Stimulated activated naive CD4-positive, alpha-beta T cell (primary cell): ENCODE measurements at places on chromosomes 2 and 18.

DNA sequence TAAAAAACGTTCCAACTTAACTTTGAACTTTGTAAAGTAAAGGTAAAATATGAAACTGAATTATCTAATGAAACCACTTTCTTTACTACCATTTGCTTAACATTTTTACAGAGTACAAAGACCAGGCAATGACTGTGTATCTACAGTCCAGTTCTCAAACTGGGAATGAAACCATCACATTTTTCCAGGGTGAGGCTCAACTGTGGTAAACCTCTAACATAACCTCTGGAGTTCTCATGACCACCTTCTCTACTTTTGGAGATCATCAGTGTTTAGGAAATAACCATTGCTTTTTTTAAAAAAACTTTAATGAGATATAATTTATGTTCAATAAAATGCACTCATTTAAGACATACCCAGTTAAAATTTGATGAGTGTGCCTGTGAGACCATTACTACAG, 223.5 kb downstream of the RNF152 start:
- no peak for DNase-seq

DNA sequence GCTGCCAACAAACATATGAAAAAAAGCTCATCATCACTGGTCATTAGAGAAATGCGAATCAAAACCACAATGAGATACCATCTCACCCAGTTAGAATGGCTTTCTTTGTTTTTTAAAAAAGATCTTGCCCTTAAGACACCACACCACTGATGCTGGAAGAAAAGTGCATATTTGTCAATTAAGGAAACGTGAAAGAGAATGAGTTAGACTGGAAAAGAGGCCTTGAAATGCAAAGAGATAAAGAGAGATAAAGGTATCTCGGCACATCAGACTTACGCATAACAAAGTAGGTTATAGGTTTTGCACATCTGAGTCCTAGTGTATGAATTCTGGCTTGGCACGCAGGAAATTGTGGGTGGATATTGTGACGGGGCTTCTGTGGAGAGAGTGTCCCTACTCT, 149.5 kb downstream of the MTX2 start:
- no peak for DNase-seq

- DNase-seq = no peak
These were observed 17.7 kb downstream of the SPTBN1 start for GRCh38 chr2:54473851-54474250.

- no peak for DNase-seq
These were observed 240.4 kb downstream of the HAUS1 start for GRCh38 chr18:46344416-46345180.

GRCh38 chr2:11743846-11744553, 2.4 kb upstream of the LPIN1 start:
- peak; percentile 9 for DNase-seq
